Iris pigment epithelial cell (primary cell): ENCODE measurements at places on chromosomes 4 and X.

- DNase-seq = no peak
Observed at GRCh38 chrX:682892-683291, 52.3 kb downstream of the SHOX start.

GRCh38 chrX:97402903-97403302, 519.2 kb downstream of the RPA4 start:
- no peak for DNase-seq

GRCh38 chr4:46648088-46648744, 258.3 kb upstream of the GABRA2 start:
- peak; percentile 49 for DNase-seq

- no peak for DNase-seq
Observed at GRCh38 chr4:87026800-87027495, 92.1 kb downstream of the AFF1 start.

DNA sequence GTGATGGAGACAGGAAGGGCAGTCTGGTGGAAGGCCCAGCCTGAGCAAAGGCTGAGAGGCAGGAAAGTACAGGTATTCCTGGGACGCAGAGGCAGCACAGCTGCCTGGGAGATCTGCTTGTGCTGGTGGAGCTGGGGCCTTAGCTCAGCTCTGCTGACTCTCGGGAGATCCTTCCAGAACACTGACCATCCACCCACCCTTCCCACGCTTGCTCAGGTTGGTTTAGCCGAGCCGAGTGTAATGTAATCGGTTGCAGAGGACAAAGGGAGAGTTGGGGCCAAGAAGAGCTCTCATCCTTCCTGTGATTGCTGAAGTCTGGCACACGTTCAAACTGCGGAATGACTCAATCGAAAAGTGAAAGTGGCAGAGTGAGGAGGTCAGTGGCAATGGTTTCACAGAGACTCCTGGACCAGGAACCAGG, 43.1 kb upstream of the GPR78 start:
- DNase-seq = peak; percentile 95

DNA sequence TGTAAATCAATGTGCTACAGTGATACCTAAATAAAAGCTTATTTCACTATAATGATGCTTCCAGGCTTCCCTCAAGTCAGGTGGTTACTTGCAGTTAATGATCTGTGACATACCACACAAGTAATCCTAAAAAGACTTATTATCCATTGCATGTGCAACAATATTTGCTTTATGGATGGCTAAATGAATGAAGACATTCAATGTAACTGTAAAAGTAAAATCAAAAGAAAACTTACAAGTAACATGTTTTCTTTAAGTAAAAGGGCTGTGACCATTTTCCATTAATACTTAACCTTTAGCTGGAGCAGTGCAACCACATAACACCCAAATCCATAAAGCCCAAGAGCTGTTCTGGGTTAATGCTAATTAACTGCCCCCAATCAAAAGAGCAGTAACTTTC, 42.6 kb downstream of the RAB28 start:
- DNase-seq = no peak

DNA sequence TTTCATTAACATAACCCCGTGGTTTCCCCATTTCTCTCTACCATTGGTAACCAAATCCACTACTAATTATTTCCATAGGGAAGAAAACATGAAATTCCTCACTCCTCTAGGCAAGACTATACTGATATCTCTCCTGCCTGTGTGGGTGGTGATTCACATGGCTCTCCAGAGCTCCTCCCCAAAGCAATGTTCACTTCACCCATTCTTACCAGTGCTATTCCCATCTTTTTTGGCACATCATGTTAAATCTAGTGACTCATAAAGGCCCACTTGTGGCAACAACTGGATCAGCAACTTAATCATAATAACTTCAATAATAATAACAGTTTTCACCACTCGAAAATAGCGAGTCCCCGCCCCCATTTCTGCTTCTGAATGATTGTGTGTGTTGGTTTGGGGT, 6.1 kb upstream of the HCCS start:
- peak; percentile 48 for DNase-seq

DNA sequence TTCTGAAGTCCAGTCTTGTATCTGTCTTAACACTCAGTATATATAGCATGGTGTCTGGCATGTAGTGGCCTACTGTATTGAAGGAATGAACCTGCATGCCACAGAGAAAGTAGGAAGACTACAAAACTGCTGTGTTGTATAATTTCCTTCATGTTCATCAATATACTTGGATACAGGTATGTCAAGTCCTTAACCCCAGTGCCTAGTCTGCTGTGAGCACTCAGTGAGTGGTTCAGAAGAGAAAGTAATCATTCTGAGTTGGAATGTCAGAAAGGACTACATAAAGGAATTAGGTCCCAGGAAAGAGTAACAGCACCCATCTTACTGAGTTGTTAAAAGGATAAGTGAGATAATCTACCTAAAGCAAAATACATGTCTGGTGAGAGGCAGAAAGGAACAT, 32.0 kb downstream of the ABCE1 start:
- no peak for DNase-seq

GRCh38 chr4:39305912-39306677, 60.1 kb downstream of the RFC1 start:
- peak; percentile 56 for DNase-seq

GRCh38 chr4:8861576-8862295, 9.9 kb downstream of the HMX1 start:
- no peak for DNase-seq

- no peak for DNase-seq
Observed at GRCh38 chr4:3508542-3508941, 23.7 kb downstream of the LRPAP1 start.

GRCh38 chr4:34619531-34620162, 1624.7 kb downstream of the ARAP2 start:
- DNase-seq = peak; percentile 10

GRCh38 chr4:139858436-139859205, 193.0 kb downstream of the MGST2 start:
- DNase-seq = no peak

GRCh38 chrX:100600758-100601157, 16.0 kb downstream of the TNMD start:
- no peak for DNase-seq

- DNase-seq = peak; percentile 51
Observed at GRCh38 chr4:52173470-52174045, 122.5 kb downstream of the SPATA18 start.

DNA sequence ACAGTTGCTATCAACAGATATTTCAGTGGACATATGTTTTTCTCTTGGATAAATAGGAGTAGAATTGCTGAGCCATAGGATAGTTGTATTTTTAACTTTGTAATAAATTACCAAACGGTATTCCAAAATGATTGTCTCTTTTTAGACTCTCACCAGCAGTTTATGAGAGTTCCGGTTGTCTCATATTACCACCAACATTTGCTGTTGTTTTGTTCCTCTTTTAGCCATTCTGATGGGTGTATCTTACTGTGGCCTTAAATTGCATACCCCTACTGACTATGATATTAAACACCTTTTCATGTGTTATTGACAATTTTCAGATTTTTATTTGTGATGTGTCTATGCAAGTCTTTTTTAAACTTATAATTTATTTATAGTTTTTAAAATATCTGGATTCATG, 39.7 kb downstream of the SNX25 start:
- DNase-seq = no peak

- peak; percentile 91 for DNase-seq
Observed at GRCh38 chr4:10032625-10033024, 11.3 kb upstream of the SLC2A9 start.

DNA sequence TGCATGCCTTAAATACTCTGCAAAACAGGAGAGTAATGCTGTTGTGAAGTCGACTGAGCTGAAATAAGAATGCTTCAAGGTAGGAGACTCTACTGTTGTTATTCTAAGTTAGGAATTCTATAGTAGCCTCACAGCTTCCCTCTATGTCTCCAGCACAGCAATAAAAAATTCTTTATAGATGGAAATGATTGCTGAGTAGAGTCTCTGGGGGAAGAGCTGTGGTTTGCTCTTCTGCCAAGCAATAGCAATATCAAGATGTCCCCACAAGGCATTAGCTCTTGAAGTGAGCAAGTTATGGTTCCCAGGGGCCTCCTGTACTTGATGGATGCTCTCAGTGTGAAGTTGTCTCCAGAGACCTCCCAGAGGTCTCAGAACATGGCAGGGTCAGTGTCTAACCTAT, 880.6 kb upstream of the FRG1 start:
- DNase-seq = no peak

- DNase-seq = no peak
Observed at GRCh38 chr4:15545371-15545770, 75.7 kb downstream of the CC2D2A start.

GRCh38 chr4:1802151-1802715, 9.1 kb downstream of the FGFR3 start:
- no peak for DNase-seq

- peak; percentile 49 for DNase-seq
Observed at GRCh38 chr4:94357624-94358023, 15.0 kb upstream of the HPGDS start.

DNA sequence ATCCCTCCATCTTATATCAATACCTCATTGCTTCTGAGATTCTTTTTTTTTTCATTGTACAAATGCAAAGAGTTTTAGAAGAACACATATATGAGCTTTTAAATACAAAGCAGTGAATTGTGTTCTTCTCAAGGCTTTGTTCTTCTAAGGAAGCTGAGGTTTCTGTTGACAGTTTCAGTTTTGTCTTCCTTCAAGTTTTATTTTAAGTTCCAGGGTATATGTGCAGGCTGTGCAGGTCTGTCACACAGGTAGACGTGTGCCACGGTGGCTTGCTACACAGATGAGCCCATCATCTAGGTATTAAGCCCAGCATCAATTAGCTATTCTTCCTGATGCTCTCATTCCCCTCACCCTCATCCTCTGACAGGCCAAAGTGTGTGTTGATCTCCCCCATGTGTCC, 201.2 kb upstream of the DIPK2B start:
- DNase-seq = no peak

- DNase-seq = no peak
Observed at GRCh38 chrX:2327423-2327822, 173.4 kb downstream of the DHRSX start.

DNA sequence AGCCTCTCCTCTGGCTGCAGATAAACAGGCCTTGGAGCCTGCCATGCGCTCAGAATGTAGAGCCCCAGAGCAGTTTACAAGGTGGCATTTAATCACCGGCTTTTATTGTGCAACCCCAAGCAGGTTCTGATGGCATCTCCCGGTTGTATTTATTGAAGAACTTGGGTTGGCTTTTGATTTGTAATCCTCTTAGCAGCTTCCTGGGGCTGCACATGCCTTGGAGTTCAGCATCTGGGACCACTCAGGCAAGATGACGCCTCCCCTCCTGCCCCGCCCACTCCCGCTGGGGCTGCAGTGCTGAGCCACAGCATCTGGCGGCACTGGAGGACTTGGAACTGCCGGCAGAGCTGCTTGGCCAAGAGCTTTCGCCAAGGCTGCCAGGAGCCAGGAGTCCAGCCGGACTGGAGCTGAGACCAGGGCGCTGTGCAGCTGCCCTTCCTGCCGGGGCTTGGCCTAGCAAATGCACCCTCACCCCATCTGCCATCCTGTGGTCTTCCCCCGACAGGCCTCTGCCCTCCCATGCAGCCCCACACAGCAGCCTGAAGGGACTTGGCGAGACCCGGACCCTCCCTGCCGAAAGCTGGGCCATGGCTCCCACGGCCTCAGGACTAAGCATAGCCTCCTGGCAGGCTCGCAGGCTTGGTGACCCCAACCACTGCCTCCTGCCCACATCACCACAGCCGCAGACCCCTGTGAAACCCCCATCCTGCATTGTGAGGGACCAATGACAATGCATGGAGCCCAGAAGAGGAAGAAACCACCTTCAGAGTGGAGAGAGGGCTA, 5.4 kb downstream of the HTRA3 start:
- DNase-seq = peak; percentile 80

- peak; percentile 63 for DNase-seq
Observed at GRCh38 chr4:154566639-154567204, 3.9 kb downstream of the FGB start.

- DNase-seq = no peak
Observed at GRCh38 chr4:57494821-57495220, 384.6 kb upstream of the IGFBP7 start.

GRCh38 chr4:184792950-184793555, 32.7 kb downstream of the ACSL1 start:
- peak; percentile 99 for DNase-seq

GRCh38 chr4:86595426-86595805, 1.3 kb downstream of the PTPN13 start:
- peak; percentile 65 for DNase-seq

GRCh38 chrX:8981723-8982122, 52.2 kb downstream of the FAM9B start:
- DNase-seq = no peak

- DNase-seq = peak; percentile 38
Observed at GRCh38 chrX:130110379-130111219, at the start of gene ELF4. Gene ELF4 (minus strand): TSS chrX:130110497. CDS start chrX:130081330, 29,167 bp downstream.

DNA sequence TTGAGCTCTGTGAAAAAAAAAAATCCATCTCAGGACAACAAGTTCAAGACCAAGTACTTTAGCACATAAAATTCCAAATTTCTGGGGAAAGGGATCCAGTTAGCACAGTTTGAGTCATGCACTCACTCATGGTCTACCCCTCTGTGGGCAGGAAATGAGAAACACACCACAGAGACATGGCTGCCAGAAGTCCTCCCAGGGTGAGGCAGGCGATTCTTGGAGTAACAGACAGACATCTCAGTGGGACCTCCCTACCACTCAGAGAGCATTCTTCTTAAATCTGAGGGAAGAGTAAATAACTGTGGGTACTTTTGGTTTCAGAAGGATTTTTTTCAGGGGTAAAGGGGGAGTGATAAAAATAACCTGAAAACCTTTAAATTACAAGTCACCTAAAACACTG, 14.1 kb downstream of the CXCL1 start:
- peak; percentile 83 for DNase-seq

GRCh38 chrX:56783996-56784620, 55.1 kb downstream of the NBDY start:
- DNase-seq = no peak

DNA sequence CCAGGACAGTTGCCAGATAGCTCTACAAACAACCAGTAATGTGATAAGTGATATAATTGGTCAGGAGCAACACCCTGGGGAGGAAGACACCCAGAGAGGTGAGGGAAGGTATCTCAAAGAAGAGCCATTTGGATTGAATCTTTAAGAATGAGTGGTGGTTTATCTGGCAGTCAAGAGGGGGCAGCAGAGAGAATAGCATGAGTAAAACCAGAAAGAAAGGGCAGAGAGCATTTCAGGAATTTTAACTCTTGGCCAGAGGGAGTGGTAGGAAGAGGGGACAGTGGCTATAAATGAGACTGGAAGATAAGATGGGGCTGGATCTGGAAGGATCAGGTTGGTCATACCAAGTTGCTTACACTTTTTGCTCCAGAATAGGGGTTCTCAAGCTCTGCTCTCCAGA, 5.9 kb upstream of the SEPTIN6 start:
- peak; percentile 66 for DNase-seq

DNA sequence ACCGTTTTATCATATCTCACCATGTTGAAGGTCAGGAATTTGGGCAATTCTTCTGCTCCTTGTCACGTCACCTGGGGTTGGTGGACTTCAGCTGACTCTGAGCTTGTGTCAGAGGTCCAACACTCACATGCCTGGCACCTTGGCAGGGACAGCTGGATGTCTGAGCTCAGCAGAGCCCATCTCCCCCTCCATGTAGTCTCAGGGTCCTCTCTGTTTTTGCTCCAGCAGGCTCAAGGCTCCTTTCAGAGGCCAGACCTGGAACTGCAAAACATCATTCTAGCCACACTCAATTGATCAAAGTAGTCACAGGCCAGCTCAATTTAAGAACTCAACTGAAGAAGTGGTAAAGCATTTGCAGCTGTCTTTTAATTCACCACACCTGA, 45.4 kb downstream of the EDNRA start:
- no peak for DNase-seq

GRCh38 chrX:15430584-15430983, 46.4 kb upstream of the VEGFD start:
- DNase-seq = no peak
